OCI-LY7 (cell line): ENCODE measurements at places on chromosomes 11 and 22. TPM values are rescaled to one million over a fixed set of nuclear protein-coding genes. Genes with fewer than 3 reads are reported as not detected.

GRCh38 chr22:31995807-31996206, 47.3 kb upstream of the SLC5A1 start:
- DNase-seq: no peak

DNA sequence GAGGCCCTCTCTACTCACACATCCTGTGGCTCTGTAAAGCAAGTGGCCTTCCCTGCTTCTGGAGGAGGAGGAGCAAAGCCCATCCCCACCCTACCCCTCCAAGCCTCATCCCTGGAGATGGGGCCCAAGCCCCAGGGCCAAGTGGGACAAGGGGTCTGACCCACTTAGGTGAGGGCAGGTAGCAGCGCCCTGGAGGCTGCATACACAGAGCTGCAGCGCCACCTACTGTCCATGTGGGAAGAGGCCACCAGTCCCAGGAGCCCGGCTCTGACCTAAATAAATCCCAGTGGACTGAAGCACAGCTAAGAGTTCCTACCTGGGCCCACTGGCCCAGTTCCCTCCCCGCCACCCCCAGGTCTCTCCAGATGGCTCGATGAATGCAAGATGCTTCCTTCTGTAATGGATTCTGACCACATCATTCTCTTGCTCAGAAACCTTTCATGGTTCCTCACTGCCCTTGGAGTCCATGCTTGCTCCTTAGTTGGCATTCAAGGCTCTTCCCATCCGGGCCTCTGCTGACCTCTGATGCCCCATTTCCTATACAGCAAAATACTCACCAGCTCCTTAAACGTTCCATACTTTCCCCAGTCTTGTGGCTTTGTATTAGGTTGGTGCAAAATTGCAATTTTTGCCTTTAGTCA, 62.1 kb downstream of the THAP12 start:
- peak; percentile 83 for DNase-seq

DNA sequence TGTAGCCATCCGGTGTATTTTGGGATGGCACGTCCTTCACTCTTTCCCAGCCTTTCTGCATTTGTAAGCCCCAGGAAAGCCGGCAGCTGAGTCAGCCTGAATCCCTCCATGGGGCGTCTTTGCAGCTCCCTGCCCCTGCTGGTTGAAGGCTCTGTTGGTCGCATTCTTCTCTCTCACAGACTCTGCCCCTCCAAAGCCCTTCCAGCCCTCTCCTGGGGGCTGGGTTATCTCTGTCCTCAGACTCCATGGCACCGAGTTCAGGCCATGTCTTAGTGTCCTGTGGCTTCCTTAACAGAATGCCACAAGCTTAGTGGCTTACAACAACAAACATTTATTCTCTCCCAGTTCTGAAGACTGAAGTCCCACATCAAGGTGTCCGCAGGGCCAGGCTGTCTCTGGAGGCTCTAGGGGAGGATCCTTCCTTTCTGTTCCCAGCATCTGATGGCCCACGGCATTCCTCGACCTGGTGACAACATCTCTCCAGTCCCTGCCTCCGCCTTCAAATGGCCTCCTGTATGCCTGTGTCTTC, 62.2 kb downstream of the BCR start:
- no peak for DNase-seq

GRCh38 chr11:13963169-13963948, 836 bp downstream of the SPON1 start:
- DNase-seq: no peak

DNA sequence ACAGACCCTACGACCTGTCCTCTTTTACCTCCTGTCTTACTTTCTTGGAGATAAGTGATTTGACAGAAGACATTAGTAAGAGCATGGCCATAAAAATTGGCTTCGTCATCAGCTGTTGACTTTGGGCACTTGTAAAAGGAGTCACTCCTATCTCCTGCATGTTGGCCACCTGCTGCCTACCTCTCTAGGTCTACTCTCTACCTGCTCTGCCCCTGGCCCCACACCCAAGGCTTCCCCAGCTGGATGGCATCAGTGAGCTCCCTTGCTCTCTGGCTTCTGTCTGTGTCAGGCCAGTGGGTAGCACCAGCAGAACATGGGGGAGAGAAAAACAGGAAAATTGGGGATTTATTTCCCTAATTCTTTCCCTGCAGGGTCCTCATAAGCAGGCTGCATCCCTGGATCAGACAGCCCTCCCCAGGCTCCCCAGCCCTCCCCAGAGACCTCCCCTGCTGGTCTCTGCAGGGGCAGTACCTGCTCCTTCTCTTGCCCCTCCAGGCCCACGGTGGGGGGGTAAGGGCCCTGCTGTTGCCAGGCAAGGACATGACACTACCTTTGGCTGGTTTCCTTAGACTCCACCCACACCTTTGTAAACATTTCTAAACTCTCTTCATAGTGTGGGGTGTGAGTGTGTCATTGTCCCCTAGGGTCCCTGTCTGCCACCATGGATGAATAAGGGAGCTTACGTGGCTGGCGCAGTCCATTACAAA, 157.0 kb upstream of the NECTIN1 start:
- DNase-seq: no peak

LBHD1 gene
- 22.3 and 22.8 TPM in 2 replicates for total RNA-seq

MS4A3 gene
- not detected in 2 replicates for total RNA-seq

MUC2 gene
- total RNA-seq: not detected in 2 replicates

MRGPRX3 gene
- not detected in 2 replicates for total RNA-seq

OR2D2 gene
- 3.2 and 3.3 TPM in 2 replicates for total RNA-seq
